ENCODE measurements at places on chromosomes 2 and 18. TPM values are rescaled to one million over a fixed set of nuclear protein-coding genes. Genes with fewer than 3 reads are reported as not detected.

DNA sequence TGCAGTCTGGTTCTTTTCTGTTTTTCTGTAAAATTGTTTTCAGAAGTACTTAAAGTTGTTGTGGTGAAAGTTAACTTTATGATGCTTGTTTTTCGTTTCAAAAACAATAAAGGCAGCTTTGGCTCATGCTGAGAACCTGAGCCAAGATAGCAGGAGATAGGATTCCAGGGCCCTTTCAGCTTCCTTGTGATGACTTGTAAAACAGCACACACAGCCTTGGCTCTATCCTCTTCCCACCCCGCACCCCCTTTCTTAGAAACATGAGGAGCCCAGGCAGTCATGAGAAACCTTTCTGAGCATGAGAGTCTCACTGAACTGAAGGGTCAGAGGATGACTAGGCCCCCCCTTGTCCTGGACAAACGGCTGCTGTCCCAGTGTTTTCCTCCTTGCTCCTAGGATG is 12.4 kb upstream of the CHRNA1 start:
- no peak overlapping the region for H3K4me3 ChIP-seq
- H3K27ac ChIP-seq: no peak overlapping the region
- H3K36me3 ChIP-seq: no peaks in the 10 kb centered on the region
- peaks cover 7% of the 10 kb centered on the region for H3K27me3 ChIP-seq
- DNase-seq: no peak

DNA sequence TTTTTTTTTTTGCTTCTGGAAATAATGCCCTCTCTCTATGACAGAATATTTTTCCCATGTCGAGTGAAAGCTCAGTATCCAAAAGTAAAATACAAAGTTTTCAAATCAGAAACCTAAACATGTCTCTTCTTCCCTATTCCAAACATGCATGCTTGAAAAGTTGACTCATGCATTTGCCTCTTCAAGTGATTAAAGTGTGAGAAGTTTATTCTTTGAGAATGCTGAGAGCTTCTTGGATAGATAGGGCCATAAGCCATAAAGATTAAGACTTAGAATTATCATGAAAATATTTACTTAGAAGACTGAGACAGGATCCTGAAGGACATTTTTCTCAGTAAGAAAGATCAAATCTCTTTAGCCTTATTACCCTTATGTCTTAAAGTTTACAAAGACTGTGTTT is 98.6 kb upstream of the EPB41L5 start:
- H3K27me3 ChIP-seq: no peaks in the 10 kb centered on the region
- H3K4me3 ChIP-seq: no peak overlapping the region
- no peak overlapping the region for H3K27ac ChIP-seq
- peaks cover 28% of the 10 kb centered on the region for H3K36me3 ChIP-seq
- no peaks in the 10 kb centered on the region for H3K4me1 ChIP-seq

DNA sequence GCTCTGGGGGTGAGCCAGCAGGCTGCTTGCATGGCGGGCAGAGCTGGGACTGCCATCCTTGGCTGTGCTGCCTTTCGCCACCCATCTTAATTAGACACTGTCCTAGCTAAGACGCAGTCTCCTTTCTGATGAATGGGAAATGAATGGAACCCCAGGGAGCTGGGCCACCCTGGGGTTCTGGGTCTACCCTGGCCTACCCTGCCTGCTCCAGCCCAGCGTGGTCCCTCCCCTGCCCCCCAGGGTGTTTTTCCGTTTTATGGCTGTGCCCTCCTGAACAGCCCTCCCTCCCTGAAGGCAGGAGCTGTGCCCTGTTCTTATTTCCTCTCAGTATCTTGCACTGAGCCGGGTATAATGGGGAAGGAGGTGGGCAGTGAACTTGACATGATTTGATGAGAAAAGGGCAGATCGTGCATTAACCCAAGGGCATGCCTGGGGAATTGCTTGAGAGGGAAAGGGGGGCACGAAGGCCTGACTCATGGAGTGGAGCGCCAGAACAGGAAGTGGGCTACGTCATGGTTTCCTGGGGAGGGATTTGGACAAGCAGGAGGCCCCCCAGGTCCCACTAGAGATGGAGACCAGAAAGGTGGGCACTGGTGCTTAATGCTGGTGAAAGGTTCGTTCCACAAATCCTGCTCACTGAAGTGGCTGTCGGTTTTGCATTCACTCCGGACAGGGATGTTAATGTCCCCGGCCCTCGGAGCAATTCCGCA is 165.0 kb downstream of the KLHL29 start:
- no peak for DNase-seq
- peaks cover 63% of the 10 kb centered on the region for H3K4me1 ChIP-seq
- H3K27me3 ChIP-seq: no peaks in the 10 kb centered on the region
- H3K36me3 ChIP-seq: no peaks in the 10 kb centered on the region

- peaks cover 17% of the 10 kb centered on the region for H3K4me1 ChIP-seq
- H3K36me3 ChIP-seq: no peaks in the 10 kb centered on the region
- no peak for DNase-seq
- peaks cover 13% of the 10 kb centered on the region for H3K27me3 ChIP-seq
- no peak overlapping the region for H3K4me3 ChIP-seq
- H3K27ac ChIP-seq: no peak overlapping the region
Measured at GRCh38 chr2:64942693-64943092, 46.5 kb upstream of the SLC1A4 start.

Gene IKZF2
- total RNA-seq: 153 TPM

Gene CRYBA2
- total RNA-seq: 179 TPM

Gene FN1
- total RNA-seq: 902 TPM

- no peak overlapping the region for H3K27ac ChIP-seq
- no peaks in the 10 kb centered on the region for H3K27me3 ChIP-seq
- H3K36me3 ChIP-seq: no peaks in the 10 kb centered on the region
Measured at GRCh38 chr18:76075777-76076176, 419.3 kb downstream of the ZNF516 start.

Gene SP140
- 0.97 TPM for total RNA-seq

GRCh38 chr2:231900486-231900942 is 25.7 kb downstream of the NPPC start:
- H3K4me3 ChIP-seq: no peak overlapping the region
- DNase-seq: peak; percentile 83
- H3K27me3 ChIP-seq: peaks cover 13% of the 10 kb centered on the region
- H3K36me3 ChIP-seq: no peaks in the 10 kb centered on the region

DNA sequence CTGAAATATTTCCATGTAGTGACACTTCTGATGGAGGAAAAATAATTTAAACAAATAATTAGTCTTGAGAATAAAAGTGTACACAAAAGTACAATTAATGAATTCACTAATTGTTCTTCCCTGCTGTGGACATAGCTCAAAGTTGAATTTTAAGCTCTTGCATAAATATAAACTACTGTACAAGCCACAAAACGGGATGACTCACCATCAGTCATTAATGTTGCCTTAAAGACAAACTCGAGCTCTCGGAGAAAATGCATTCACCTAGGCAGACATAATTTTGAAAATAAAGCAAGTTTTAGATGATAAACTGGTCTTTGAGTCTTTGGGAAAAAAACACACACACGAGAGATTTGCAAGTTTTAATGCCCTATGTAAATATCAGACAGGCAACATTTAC is 436.4 kb downstream of the ZNF521 start:
- no peaks in the 10 kb centered on the region for H3K36me3 ChIP-seq
- no peak overlapping the region for H3K4me3 ChIP-seq
- H3K4me1 ChIP-seq: peaks cover 8% of the 10 kb centered on the region
- H3K27me3 ChIP-seq: peaks cover 7% of the 10 kb centered on the region
- no peak for DNase-seq

DNA sequence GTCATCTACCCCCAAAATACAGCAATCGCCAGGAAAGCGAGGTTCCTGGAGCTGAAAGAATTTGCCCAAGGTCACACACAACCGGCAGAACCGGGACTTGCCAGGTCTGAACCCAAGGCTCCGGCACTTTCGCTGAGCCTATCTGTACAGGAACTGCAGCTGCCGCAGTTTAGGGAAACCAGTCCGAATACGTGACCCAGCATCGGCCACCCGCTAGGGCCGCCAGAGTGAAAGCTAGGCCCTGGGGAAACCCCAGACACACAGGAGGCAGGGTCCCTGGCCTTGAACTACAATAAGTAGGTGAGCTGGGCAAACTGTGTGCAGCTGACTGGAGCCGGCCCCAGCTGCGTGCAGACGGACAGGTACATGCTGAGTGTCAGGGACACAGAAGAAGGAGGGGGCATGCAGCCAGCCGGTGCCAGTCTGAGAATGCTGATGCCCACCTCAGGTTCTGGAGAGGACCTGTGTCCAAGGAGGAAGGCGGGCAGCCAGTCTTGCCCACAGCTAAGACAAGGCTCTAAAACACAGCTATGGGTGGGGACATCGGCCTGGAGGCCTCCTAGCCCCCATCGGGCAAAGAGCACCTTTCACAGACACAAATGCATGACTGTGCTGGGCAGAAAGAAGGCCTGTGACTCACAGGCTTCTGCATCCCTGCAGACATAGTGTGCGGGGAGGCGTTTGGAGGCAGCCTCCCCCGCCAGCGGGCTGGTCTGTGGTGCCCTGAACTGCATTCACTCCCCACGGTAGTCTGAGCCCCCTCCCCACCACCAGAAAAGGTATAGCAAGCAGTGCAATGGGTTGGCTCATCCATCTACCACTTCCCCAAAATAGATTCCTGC is 107.4 kb upstream of the ID2 start:
- DNase-seq: peak; percentile 67
- no peaks in the 10 kb centered on the region for H3K27me3 ChIP-seq
- peak overlapping the region; percentile 17 for H3K4me3 ChIP-seq
- H3K4me1 ChIP-seq: peaks cover 52% of the 10 kb centered on the region

Gene LIMS2
- total RNA-seq: 13.1 TPM

DNA sequence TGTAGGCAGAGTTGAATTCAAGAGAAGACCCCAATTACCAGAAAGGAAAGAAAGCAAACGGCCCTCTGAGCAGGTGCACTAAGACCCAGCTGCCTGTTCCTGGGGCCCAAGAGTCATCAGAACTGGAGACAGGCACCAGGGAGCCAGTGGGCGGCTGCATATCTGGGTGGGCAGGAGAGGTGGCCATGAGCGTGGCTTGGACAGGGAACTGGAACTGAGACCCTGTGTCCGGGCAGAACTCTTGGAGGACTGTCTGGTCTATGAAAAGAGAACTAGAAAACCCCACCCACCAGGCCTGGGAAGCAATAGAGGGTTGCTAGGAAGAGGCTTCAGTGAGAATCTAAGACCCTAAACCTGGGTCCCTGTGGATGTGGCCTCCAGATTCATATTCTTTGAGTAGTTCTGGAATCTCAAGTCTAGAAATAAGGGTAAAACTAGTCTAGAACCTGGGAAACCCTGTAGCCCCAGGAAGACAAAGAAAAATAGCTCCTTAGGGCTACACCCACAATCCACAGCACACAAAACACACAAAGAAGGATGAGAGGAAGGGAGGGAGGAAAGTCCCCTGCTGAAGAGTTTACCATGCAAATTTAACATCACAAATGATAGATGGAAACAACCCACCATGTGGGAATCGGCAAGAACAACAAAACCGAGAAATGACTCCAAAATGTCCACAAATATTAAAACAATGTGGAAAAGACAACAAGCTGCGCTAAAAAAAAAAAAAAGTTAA is 147.0 kb downstream of the HDAC4 start:
- DNase-seq: no peak
- no peak overlapping the region for H3K27ac ChIP-seq
- H3K4me3 ChIP-seq: no peak overlapping the region
- no peaks in the 10 kb centered on the region for H3K27me3 ChIP-seq
- H3K4me1 ChIP-seq: peaks cover 27% of the 10 kb centered on the region

Gene DCDC2C
- not detected for total RNA-seq

DNA sequence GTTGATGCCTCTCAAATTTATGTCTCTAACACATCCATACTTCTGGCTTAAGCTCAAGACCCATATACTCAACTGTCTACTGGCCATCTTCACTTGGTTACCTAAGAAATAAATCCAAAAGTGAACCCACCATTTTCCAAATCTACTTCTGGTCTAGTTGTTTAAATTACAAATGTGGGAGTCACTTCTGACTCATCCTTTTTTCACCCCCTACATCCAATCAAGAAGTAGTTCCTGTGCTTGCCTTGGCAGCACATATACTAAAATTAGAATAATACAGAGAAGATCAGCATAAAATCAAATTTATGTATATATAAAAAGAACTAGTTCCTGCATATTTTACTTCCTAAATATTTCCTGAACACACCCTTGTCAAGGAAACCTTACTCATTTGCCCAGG is 53.6 kb downstream of the STRN start:
- no peaks in the 10 kb centered on the region for H3K27me3 ChIP-seq
- H3K36me3 ChIP-seq: peaks cover 12% of the 10 kb centered on the region
- H3K4me1 ChIP-seq: no peaks in the 10 kb centered on the region
- H3K27ac ChIP-seq: no peak overlapping the region

DNA sequence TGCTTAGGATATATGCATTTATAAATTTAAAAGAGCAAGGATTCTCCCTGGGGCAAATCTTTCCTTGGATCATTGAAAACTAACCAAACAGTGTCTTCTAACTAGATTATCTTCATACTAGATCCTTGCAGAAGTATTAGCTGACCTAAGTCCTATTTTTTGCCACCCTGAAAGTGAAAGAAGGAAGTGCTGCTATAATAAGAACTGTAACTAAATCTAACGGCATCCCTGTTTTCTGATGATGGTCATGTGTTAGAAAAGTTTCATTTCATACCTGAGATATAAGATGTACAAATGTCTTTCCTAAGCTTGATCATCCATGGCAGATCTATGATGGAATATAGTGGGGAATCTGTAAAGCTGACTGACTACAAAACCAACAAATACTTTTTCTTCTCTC is 102.7 kb downstream of the MAP2 start:
- H3K27me3 ChIP-seq: peaks cover 5% of the 10 kb centered on the region
- no peak overlapping the region for H3K4me3 ChIP-seq
- no peak overlapping the region for H3K27ac ChIP-seq
- no peak for DNase-seq
- H3K36me3 ChIP-seq: no peaks in the 10 kb centered on the region

DNA sequence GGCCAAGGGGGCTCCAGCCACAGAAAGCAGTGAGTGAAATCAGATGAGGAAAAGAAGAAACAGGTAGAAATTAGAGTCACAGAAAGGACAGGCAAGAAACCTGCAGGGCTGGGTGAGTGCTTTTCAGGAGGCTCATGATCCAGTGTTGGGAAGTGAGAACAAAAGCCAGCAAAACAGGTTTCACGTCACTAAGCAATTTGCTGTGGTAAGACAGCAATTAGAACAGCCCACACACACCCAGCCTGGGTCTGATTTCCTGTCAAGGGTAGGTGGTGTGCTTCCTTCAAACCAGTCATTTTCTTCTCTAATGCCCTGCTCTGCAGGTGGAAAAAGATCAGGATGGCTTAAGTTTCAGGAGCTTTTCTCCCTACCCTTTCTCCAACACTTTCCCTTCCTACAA is 52.9 kb upstream of the XDH start:
- H3K4me3 ChIP-seq: peak overlapping the region; percentile 64
- H3K27ac ChIP-seq: peak overlapping the region; percentile 89
- peaks cover 3% of the 10 kb centered on the region for H3K27me3 ChIP-seq
- no peaks in the 10 kb centered on the region for H3K36me3 ChIP-seq
- no peak for DNase-seq
- peaks cover 3% of the 10 kb centered on the region for H3K4me1 ChIP-seq

Gene CELF4
- 9.2 TPM for total RNA-seq

- no peak overlapping the region for H3K4me3 ChIP-seq
- no peak overlapping the region for H3K27ac ChIP-seq
- peaks cover 7% of the 10 kb centered on the region for H3K4me1 ChIP-seq
- H3K36me3 ChIP-seq: peaks cover 18% of the 10 kb centered on the region
Measured at GRCh38 chr2:119782308-119783027, 22.7 kb downstream of the PTPN4 start.

GRCh38 chr2:12432985-12433625 is 283.6 kb upstream of the TRIB2 start:
- no peak overlapping the region for H3K4me3 ChIP-seq
- H3K27me3 ChIP-seq: no peaks in the 10 kb centered on the region
- no peak for DNase-seq
- no peaks in the 10 kb centered on the region for H3K36me3 ChIP-seq
